Inflammatory macrophage treated with lipopolysaccharide for 4 hours (primary cell): ENCODE measurements at places on chromosomes 12 and 14.

DNA sequence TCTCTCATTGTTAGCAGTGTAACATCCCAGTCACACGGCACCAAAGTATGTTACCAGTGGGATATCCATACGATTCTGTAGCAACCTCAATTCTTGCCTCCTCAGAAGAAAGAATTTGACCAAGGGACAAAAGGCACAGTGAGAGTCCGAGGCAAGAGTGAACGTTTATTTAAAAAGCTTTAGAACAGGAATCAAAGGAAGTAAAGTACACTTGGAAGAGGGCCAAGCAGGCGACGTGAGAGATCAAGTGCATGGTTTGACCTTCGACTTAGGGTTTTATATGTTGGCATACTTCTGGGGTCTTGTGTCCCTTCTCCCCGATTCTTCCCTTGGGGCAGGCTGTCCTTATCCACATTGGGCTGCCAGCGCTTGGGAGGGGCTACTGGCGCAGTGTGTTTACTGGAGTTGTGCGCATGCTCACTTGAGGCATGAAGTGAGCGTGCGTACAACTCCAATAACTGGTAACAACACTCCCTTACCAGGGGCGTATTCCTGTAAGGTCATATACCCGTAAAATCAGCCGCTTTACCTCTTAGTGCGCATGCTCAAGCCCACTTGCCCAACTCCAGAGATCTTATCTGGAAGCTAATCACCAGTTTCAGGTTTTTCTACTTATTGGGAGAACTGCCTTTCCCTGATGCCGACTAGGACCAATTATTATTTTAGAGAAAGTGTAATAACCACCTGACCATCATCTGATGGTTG, 71.7 kb downstream of the FAR2 start:
- DNase-seq = no peak

- DNase-seq = no peak
Measured at GRCh38 chr12:89825591-89826449, 117.2 kb upstream of the ATP2B1 start.

- no peak for DNase-seq
Measured at GRCh38 chr12:70948236-70948975, 27.9 kb upstream of the PTPRR start.

DNA sequence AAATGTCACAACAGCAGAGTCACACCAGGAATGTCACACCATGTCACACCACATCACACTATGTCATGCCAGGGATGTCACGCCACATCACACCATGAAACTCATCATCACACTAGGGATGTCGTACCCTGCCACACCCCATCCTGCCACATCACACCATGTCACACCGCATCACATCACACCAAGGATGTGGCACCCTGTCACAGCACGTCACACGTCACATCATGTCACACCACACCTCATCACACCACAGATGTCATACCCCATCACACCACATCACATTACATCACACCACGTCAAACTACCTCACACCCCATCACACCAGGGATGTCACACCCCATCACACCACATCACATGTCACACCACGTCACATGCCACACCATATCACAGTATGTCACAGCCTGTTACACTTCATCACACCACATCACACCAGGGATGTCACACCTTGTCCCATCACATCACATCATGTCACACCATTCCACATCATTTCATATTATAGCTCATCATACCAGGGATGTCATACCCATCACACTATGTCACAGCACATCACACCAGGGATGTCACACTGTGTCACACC, 90.9 kb downstream of the TMEM121 start:
- no peak for DNase-seq

GRCh38 chr14:98958632-98959031, 313.4 kb downstream of the BCL11B start:
- DNase-seq = no peak

GRCh38 chr12:2501464-2502191, 293.1 kb upstream of the FKBP4 start:
- no peak for DNase-seq

DNA sequence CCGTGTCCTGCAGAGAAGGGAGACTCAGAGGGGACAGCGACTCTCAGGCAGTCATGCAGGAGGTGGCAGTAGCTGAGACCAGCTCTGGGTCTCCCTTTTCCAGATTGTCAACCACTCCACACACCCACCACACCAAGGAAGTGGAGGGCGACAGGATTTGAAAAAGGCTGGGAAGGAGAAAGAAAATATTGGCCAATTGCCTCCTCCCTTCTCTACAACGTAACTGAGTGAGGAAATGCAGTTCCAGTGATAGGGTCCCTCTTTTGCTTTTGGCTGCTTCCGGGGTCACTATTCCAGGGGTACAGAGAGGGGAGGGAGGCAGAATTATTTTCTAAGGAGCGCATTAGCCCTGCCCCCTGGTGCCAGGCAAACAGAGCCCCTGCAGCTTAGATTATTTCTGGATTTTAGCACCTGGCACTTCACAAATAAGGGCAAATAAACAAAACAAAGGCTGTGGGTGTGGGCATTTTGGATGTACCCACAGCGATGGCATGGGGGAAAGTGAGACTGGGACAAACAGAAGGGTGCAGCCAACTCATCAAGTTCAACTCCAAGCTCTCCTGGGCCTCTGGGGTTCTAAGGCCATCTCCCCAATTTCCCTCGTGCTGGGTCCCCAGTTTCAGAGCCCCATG, 20.4 kb downstream of the ASB2 start:
- DNase-seq = no peak

DNA sequence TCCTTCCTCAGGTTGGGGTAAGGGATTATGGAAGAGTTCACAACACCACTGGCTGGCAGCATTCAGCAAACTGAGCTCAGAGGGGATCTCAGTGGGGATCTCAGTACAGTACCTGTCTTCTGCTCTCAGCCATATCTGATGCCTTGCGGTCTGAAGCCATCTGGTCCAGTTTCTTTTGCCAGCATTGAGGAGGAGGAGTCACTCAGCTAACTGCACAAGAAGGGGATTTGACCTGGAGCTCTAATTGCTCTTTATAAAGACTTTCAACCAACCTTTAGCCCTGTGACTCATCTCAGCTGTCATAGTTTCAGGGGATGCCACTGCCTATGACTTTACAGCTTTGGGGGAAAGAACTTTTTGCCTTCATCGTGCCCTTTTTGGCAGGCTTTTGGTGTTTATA, 44.9 kb downstream of the JKAMP start:
- no peak for DNase-seq

- no peak for DNase-seq
Measured at GRCh38 chr12:10940389-10940788, 1.3 kb upstream of the TAS2R14 start.

GRCh38 chr12:98758331-98758730, 113.2 kb downstream of the APAF1 start:
- DNase-seq = no peak

DNA sequence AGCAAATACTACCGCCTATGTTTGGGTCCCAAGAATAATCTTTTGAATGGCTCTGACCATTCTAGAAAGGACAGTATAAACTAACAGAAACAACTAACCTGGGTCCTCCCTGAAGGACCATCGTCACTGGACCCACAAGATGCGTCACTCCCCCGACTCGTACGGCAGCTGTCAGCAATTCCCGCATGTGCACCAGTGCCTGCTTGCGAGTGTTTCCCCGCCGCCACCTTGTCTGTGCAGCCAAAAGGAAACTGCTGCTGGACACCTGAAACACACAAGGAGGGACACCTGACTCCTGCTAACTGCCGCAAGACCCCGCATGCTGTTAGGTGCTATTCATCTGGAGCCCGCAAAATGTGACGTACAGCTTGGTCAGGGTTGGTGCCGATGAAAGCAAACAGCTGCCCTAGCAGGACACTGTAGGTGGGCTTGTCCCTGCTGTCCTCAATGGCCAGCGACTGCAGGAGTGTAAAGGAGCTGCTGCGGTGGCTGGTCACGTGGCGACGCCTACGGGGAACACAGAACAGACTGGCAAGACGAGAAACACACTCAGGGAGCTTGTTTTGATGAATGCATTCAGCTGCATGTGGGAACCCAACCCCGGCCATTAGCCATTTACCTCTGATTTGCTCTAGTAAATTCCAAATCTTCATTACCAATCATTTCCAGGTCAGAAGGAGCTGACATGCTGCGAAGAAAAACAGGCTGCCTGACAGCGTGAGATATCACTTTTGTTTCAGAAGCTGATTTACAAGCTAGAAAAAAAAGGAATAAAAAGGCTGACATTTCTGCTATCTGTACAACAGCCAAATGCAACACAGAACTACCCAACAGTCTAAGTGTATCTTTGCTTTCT, 118.1 kb downstream of the TRAFD1 start:
- DNase-seq = no peak

DNA sequence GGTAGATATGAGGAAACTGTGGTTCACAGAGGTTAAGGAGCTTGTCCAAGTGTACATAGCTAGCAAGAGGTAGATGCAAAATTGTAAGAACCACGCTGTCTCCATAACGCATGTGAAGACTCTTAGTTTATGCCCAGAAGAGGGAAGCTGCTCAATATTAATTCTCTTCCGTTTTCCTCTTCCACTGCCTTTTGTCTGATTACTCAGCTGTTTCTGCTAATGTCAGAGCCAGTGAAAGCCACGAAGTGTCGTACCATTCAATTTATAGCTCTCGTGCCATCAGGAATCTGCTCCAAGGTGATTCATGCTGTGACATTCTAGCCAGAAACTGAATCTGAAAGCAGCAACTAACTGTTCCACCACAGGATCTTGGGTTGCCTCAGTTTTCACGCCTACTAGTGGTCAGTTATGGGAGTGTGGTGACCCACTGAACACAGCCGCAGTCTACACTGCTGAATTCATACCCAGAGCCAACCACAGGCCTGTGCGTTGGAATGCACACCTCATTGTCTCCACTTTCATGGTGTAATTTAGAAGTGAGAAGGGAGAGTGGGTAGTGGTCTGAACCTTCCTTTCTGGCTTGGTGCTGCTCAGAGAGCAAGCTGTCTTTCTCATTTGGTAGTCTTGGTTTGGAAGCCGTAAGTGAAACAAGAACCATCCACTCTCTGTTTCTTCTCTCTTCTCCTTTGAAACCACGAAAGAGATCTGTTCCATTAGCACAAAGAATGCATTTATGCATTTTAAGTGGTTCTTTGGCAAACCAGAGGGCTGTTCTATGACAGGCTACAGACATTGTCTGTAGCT, 74.2 kb upstream of the NAP1L1 start:
- peak; percentile 97 for DNase-seq

DNA sequence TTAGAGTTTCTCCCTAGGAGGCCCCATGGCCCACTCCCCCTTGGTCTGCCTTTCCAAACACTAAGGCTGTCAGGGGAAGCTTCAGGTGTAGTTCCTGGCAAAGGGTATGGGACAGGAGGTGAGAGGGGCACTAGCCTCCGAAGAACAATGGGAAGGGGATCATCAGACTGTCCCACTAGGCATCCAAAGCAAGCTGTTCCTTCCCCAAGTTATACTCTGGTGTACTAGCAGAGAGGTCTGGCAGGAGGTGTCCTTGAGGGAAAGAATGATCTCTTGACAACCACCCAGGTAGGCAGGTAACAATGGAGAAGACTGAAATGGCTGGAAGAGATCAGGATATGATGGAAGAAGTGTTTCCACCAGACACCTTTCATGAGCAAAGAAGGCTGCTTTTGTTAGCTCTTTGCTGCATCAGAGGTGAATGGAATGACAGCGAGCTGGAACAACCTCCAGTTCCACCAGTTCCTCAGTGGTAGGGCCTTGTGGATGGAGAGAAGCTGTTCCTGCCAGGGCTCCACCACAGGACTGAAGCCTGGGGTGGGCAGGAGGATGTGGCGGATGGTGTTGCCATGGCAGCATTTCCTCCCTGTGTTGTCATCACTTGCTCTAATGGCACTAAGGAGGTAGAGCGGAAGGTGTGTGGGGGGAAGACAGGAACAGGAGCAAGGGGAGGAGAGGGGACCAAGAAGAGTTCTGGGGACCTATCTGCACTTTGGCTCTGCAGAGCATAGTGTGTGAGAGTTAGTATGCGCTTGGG, 2.3 kb upstream of the AGAP2 start:
- DNase-seq = peak; percentile 34

- no peak for DNase-seq
Measured at GRCh38 chr12:58554522-58555157, 365.7 kb downstream of the LRIG3 start.

DNA sequence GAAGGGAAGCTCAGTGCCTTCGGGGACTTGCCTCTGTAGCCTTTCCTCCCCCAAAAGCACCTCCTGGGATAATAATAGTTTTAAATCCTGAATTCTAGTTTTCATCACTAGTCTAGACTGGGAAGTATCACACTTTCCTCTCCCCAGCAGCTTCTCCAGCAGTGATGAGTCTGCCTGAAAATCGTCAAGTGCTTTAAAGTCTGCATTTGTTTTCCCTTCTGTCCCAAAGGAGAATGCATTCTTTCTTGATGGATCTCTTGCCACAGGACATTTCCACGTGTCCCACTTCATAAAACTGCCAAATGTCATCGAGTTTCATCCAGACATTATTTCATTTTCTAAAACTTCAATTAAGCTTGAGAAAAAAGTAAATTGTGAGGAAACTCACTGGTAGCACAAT, 15.0 kb downstream of the CSRP2 start:
- DNase-seq = no peak

DNA sequence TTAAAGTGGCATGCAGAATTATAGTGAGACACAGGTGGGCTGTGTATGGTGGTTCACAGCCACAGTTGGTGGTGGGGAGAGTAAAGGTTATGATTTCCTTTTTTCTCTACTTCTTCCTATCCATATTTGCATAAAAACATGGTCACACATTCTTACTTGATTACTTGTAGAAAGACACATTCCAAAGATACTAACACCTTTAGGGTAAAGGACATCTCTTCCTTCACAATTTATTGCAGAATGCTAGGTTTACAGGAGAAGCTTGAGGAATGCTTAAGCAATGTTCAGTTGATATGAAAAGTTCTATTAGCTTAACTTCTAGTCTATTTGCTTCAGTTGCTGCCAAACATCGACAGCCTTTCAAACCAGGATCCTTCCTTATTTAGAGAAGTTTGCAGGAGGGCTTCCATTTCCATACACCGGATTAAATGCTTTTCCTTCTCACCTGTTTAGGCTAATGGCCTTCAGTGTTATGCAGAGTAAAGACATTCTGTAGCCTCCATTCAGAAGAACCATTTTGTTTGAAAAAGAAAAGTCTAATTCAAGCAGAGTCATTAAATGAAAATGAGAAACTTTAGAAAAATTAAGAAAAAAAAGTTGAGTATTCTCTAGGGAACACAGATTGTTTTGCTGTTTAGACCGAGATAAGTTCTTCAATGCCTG, 2.6 kb upstream of the PHC1 start:
- DNase-seq = no peak

DNA sequence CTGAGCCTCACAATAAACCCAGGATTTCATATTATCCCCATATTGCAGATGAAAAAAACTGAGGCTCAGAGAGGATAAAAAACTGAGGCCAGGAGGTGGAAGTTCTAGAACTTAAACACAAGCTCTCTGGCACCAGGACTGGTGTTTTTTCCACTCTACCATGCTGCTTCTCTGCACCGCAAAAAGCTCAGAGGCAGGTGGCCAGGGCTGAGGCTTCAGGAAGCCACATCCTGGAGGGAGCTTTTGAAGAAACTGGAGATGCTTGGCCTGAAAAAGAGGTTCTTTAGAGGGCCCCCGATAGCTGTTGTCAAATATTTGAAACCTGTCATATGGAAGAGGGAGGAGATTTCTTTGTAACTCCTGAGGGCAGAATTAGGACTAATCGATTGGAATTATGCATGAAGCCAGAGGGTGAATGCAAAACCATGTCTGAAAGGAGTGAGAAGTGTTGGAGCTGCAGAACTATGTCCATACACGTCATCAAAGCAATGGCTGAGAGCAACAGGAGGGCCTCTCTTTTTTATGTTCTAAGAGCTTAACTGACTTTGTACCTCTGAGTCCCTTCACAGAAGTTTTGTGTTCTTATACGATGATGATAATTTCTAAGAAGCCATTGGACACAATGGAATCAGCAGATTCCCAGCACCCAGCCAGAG, 448.6 kb downstream of the FUT8 start:
- no peak for DNase-seq

GRCh38 chr12:62123721-62124203, 136.4 kb upstream of the USP15 start:
- peak; percentile 50 for DNase-seq
